ENCODE measurements at places on chromosomes 6 and 20.

DNA sequence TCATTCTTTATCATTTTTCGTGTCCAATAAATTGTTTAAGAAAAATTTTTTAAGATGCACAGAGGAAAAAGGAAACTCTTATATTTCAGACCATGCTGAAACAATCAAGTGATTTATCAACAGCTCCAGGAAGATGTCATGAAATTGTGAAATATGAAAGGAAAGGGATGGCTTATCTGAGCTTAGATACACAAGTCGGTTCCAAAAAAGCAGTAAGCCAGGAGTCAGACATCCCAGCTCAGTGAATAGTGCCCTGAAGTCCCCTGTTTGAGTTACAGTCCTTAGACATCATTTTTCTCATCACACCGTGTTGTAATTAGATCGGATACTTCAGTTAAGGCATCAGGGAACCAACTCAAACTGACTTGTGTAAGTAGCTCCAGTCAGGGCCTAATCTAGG, 91.0 kb upstream of the SSTR4 start:
- ATAC-seq: no peak

DNA sequence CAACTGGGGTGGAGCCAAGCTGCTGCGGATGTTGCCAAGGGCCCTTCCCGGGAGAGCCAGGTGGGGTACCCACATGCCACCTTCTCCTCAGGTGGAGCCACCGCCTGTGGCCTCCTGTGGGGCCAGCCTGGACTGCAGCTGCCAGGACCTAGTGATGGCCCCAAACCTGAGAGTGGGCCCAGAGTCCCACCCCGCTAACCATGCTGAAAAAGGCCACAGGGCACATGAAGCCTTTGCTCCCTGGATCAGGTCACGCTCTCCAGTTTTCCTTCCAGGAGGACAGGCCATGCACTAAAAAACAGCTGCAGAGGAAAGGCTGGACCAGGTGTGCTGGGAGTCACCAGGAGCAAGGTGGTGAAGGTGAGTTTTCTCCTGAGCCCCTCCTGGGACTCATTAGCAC, 73.9 kb upstream of the SLC22A16 start:
- no peak for ATAC-seq

DNA sequence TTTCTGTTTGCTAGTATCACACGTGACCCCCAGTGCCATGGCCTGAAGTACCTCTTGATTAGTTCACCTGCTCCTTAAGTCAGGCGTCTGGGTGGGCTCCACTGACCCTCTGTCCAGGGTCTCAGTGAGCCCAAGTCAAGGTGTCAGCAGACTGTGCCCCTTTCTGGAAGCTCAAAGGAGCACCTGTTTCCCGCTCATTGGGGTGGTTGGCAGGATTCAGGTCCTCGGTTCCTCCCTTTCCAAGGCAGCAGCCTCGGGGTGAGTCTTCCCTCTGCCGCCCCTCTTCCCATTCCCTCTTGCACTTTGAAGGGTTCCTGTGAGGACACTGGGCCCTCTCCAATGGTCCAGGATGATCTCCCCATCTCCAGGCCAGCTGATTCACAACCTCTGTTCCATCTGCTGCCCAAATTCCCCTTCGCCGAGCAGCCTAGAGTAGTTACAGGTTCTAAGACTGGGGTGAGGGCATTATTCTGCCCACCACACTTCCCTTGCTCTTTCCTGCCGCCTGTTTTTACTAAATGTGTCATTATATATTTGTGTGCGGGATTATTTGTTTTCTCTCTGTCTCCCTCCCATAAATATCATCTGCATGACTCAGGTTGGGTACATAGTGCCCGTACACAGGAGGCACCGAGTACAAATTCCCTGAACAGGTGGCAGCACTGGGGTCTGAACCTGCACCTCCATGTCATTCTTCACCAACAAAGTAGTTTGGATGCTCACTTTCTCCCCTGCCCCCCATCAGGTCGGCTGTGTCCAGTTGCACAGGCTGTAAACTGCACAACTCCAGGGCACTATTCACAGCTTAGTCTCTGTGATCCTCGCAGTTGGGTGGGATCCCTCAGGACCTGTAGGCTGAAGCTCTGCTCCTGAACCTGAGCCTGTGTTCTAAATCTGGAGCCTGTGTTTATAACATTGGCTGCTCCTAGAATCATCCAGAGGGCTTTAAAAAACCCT, 58.5 kb downstream of the RBM38 start:
- ATAC-seq: no peak

DNA sequence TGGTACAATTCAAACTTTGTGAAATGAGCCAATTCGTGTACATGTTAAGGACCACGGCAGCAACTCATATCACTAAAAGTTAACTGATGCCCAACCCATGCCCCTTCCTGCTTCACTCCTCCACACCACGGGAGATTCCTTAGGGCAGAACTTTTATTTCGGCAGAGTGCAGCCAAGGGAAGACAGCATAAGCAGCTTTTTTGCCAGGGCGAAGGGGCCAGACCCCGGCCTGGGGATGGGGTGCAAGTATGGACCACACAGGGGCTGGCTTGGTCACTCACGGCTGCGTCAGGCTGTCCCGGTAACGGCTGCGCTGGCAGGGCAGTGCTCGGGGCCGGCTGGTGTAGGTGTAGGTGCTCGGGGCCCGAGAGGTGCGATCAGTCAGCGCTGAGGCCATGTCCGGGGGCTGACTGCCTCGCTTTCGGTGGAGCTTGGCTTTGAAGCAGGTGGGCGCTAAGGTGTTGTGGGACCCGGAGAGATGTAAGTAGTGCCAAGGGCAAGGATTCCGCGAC, 792 bp downstream of the RSPH3 start:
- peak; percentile 42 for ATAC-seq

DNA sequence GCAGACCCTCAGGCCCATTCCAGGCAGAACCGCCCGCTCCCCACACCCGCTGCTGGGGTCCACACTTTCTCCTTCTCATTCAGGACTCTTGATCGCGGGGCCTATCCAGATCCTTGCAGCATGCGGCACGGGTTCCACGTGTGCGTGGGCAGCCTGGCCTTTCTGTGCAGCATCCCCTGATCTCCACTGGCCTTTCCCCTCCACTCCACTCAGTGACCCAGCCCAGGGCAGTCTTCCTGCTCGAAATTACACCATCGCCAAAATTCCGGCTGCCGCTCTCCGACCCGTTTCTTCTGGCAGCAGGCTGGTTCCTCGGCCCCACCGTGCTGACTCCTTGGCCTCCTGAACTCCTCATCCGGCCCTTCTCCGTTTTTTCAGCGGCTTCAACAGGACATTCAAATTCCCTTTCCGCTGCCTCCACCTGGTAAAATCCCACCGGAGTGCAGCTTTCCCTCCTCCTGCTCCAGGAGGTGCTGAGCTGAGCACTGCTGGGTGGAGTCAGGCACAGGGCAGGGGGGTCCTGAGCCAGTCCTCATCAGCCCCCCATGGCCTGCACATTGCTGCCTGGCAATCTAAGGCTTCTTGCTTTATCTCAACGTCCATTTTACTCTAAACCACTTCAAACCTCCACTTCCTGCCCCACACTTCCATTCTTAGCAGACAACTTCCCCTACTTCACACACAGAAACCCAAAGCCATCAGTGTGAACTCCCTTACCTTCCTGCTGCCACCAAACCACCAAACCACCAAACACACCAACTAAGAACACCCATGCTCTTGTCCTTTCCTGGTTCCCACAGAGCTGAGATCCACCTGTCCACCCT, 9.0 kb downstream of the SFT2D1 start:
- peak; percentile 91 for ATAC-seq

DNA sequence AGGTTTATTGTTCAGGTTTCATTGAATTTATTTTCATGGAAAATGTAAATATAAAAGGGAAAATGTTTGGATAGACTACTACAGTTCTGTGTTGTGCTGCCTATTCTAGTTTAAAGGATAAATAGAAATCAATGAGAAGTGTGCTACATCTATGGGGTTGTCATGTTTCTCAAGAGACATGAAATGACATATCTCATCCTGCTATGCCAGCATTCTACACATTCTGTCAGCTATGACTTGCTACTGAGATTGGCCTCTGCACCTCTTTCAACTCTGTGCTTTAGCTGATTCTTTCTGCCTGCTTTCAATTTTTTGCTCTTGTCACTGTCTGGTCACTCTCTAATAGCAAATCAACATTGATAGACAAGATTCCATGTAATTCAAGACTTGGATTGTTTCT, 33.8 kb upstream of the COL19A1 start:
- no peak for ATAC-seq

DNA sequence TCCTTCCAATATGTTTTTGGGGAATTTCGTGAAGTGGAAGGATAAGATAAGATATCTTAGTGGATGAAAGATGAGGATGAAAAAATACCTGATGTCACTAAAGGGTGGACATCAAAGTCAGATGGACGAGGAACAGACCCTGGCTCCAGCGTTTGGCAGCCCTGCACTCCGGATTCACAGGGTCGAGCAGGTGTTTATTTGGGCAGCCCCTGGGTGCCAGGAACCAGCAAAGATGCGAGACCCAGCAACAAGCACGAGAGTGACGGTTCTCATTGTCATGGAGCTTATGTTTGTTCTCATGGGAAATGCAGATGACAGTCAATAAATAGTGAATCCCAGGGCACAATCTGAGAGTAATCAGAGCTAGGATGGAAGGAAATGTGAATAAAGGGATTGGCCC, 131.1 kb downstream of the PHACTR3 start:
- ATAC-seq: no peak

DNA sequence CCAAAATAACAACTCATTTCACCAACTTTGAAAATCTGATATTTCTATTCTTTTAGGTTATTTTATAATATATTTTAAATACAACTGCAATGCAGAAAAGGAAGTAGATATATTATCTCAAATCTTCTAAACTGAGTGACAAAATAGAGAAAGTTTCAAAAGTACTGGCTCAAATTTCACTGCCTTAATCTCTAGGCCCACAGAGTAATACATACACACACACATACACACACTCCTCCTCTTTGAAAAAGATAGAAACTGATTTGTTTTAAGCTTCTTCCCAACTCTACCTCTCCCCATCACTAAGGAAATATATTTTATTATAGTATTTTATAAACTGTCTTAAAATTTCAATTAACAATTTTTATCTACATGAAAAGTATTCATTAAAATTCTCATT, 36.2 kb downstream of the ARHGAP18 start:
- no peak for ATAC-seq

DNA sequence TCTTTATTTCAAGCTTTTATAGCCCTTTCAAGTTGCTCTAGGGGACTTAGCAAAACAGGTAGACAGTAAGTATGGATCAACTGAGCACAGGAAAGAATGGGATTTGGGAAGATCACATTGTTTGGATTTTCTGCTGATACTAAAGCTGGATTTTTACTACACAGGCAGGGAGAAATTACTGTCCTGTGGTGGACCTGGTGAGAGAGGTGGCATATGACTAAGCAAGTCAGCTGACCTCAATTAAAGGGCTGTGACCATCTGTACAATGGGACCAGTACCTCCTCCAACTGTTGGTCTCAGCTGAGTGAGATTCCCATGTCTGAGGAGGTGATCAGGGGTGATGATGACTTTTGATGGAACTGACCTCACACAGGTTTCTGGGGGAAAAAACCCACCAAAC, 28.0 kb downstream of the RREB1 start:
- ATAC-seq: peak; percentile 47

DNA sequence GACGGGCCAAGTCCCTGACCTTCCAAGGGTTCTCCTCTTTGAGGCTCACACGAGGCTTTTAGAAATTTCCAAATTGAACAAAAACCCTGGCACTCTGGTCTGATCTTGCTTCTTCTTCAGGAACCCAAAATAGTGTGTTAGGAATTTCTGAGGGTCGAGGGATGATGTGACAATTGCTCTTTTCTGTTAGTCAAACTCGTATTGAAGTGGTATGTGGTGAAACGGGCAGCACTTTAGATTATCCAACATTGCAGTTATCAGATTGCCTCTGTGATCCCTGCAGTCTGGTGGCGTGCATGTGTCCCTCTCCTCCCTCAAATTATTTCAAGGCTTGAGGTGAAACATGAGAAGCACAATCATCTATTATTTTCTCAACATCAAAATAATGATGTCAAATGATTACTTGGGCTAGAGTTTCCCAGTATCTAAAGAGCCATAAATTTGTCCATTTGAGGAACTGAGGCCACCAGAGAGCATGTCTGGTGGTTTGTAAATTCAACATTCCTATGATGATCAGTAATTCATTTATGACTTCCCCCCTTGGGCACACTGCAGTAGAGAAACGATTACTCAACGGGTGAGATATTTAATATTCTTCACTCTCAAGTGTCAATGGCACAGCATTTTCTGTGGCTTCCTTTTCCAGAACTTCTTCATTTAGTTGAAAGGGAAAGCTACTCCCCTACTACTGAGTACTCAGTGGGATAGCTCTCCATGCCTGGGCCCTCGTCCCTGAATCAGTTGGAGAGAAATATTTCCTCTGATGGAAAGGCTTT, 308.6 kb upstream of the MAP3K7 start:
- ATAC-seq: no peak

- ATAC-seq: no peak
These were observed 14.2 kb upstream of the FOXQ1 start for GRCh38 chr6:1297746-1298145.

GRCh38 chr6:155265843-155266535, 2.2 kb downstream of the CLDN20 start:
- no peak for ATAC-seq

GRCh38 chr6:26158581-26159356, 71.5 kb downstream of the HFE start:
- ATAC-seq: no peak

- no peak for ATAC-seq
These were observed 63.8 kb downstream of the TNFRSF21 start for GRCh38 chr6:47245745-47246371.

- ATAC-seq: no peak
These were observed 5.8 kb upstream of the STMND1 start for GRCh38 chr6:17096096-17096495.

DNA sequence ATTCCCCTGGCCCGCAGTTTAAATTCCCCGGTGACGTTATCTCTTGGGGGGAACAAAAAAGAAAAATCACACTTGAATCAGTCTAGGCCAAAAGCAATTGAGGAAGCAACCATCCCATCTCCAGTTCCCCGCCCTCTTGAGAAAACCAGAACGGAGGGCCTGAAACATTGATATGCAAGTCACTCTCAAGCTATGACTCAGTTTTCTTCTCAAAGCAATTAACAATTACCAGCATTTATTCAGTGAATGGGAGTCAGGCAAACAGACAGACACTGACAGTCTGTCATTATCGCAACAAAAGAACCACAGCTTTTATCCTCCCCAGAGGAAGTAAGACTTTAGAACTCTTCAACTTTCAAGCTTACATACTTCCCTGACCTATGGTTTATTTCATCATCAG, 100.9 kb downstream of the OPRM1 start:
- no peak for ATAC-seq

DNA sequence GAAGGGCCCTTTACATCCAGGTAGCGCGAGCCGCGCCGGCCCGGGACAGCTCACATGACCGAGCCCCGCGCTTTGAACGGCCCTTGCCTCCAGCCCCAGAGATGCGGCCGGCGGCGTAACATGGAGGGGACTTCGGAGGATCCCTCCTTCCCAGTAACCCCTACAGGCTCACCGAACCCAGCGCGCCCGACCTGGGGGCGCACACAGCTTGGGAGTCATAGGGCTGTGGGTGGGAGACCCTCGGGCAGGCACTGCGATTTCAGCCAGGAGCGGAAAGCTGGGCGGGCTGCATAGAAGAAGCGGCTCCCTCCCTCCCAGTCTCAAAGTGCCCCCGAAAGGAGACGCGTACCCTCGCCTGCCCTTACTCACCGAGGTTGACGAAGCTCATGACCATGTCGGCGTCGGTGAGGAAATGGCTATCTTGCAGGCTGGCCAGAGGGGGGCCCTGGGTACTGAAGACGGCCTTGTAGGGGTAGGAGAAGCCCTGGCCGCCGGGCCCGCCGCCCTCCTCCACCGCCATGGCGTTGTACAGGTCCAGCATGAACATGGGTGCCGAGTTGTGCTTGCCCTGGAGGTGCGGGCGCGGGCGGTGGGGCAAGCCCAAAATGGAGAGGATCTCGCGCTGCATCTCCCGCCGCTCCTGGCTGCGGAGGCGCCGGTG, 975 bp downstream of the BMP7 start:
- ATAC-seq: no peak

GRCh38 chr6:155155787-155156447, 107.9 kb upstream of the CLDN20 start:
- no peak for ATAC-seq

Data from activated T-helper 17 cell treated with anti-CD3 and anti-CD28 coated beads, Interleukin-2, amount 50 U/mL, for 72 hours (primary cell).